HCT116 (cell line): ENCODE measurements at places on chromosomes 16 and 17. TPM values are rescaled to one million over a fixed set of nuclear protein-coding genes. Genes with fewer than 3 reads are reported as not detected.

DNA sequence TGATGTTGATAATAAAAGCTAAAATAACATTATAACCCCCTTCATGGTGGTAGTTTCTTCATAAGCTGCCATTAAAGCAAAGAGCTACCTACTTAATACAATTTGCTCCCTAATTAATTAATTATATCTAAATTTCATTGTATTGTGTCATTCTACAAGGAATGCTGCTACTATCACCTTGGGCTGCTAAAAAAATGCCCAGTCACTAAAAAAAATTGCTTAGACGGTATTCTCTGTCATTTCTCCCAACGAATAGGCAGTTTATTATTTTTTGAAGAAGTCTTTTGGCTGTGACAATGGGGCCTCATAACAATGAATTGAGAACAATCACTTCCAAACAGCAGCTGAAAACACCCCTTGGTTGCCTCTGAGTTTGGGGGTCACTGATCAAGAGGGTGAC lies 59.5 kb downstream of the XYLT1 start:
- H3K4me3 ChIP-seq, result no peak overlapping the region
- no peak for DNase-seq
- H3K27me3 ChIP-seq, result no peaks in the 10 kb centered on the region
- H3K36me3 ChIP-seq, result no peaks in the 10 kb centered on the region

GLIS2 gene
- total RNA-seq, result 18.2 TPM

DNA sequence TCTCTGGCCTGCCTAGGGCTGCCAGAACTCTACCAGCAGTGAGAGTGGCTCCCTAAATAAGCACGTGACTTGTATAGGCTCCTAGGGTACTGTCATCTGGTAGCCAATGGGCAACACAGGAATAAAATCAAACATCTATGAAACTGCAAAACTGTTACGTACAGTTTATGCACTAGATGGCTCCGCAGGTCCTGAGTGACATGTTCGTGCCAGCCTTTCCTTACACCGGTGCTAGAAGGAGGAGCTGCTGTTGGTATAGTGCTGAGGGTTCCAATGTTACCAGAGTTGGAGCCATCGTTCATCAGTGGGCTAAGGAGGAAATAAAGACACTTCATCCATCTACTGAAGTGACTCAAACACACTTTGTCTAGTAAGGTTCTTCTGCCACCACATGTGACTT lies 63.2 kb upstream of the TRAP1 start:
- peaks cover 20% of the 10 kb centered on the region for H3K36me3 ChIP-seq
- no peak overlapping the region for H3K4me3 ChIP-seq
- no peak for DNase-seq
- no peaks in the 10 kb centered on the region for H3K27me3 ChIP-seq

GRCh38 chr17:67525239-67526135 lies 148.4 kb downstream of the PITPNC1 start:
- peaks cover 18% of the 10 kb centered on the region for H3K4me1 ChIP-seq
- H3K27me3 ChIP-seq, result no peaks in the 10 kb centered on the region
- H3K27ac ChIP-seq, result no peak overlapping the region
- DNase-seq, result no peak
- no peaks in the 10 kb centered on the region for H3K36me3 ChIP-seq
- H3K4me3 ChIP-seq, result no peak overlapping the region

GRCh38 chr17:9729735-9730420 lies 61.5 kb downstream of the DHRS7C start:
- no peaks in the 10 kb centered on the region for H3K36me3 ChIP-seq
- no peak for DNase-seq
- 0 out of 2 replicates have a peak, but pooled peaks cover 3% of the 10 kb centered on the region for H3K4me1 ChIP-seq
- no peaks in the 10 kb centered on the region for H3K27me3 ChIP-seq
- H3K4me3 ChIP-seq, result no peak overlapping the region

SLC4A1 gene
- total RNA-seq, result 0.22 TPM

SLC35G6 gene
- not detected for total RNA-seq

DNA sequence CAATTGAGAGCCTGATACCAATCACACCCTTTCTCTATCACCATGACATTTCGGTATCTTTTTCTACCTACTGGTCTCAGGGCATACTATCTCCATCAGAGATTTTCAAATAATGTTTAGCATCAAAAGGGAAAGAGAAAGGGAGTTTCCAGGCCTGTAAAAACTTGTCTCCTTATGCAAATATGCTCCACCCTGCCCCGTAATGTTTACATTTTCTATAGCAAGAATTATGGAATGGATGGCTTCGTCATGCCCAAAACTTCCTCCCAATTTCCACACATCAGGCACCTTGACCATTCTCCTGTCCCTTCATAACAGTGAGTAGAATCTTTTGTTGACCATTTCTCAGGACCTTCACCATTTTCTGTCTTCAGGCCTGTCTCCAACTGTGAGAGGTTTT lies 30.9 kb upstream of the HLF start:
- no peak for DNase-seq
- H3K36me3 ChIP-seq, result no peaks in the 10 kb centered on the region
- no peak overlapping the region for H3K27ac ChIP-seq

HOXB6 gene
- total RNA-seq, result 64.8 TPM

DNA sequence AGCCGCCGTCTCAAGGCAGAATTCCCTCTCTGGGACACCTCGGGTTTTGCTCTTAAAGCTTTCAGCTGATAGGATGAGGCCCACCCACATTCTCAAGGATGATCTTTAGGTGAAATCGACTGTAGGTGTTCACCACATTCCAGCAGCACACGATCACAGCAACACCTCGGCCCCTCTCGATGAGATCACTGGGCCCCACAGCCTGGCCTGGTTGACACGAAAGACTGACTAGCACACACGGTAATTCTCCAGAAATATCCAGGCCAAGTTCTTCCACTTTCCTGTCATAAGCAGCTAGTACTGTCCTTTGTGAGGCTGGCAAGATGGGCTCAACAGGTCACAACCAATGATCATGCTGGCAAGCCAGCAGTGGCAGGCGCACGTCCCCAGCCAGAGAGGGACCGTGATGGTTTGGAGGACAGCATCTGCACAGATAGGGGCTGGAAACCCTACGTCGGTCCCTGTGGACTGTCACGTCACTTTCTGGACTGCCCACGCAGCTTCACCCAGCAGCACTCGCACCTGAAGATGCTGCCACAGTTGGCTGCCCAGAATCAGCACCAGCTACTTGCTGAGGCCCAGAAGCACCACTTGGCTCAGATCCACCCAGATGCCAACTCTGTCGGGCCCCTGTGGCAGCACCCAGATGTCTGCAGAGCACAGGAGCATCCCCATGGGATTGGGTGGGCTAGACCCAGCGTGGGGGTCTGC lies 17.4 kb downstream of the TMC6 start:
- H3K27me3 ChIP-seq, result no peaks in the 10 kb centered on the region
- no peak overlapping the region for H3K27ac ChIP-seq
- H3K36me3 ChIP-seq, result no peaks in the 10 kb centered on the region
- no peak overlapping the region for H3K4me3 ChIP-seq
